ENCODE measurements at places on chromosomes 4 and X.

DNA sequence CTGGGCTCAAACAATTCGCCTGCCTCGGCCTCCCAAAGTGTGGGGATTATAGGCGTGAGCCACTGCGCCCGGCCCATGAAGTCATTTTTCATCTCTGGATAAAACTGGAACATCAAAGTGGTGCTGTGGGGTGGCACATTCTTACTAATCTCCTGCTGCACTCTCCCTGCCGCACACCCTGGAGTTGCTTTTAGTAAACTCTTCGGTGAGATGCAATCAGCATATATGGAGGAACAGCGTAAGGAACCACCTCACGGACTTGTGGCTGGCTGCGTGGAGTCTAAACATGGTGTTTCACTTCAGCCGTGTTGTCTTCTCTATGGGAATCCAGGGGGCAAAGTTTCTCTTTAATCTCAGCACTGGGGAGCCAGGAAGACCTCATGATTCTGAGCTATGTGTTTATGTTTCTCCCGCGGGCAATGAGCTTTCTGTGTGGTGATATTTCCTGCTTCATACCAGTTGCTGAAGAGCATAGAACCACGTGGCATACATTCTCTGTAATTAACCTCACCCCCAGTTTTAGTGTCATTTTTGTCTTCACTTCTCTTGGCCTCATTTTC is 2.1 kb upstream of the RHOH start:
- H3K27ac ChIP-seq: no peak overlapping the region
- H3K4me3 ChIP-seq: no peak overlapping the region
- H3K27me3 ChIP-seq: no peaks in the 10 kb centered on the region
- no peaks in the 10 kb centered on the region for H3K4me1 ChIP-seq

DNA sequence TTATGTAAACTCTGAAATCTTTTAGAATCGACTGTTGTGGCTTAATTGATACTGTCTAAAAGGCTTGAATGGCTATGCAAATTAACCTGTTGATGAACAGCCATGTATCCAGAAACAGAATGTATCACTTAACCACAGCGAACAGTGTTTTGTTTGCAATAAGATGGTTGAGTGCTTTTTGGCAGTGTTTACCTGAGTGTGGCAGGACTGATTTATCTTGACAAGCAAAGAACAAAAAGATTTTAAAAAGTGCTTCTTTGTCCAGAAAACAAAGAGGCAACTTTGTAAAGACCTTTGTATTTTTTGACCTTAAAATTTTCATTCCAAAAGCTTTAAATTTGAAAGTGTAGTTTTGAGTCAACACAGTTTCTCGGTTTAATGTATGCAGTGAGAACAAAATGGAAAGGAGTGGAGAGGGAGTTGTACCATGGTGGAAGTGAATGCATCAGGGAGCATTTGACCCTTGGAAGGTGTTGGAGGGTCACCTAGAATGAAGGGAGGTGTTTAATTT is 18.0 kb downstream of the ARHGAP10 start:
- no peaks in the 10 kb centered on the region for H3K36me3 ChIP-seq
- no peak overlapping the region for H3K4me3 ChIP-seq
- DNase-seq: no peak

DNA sequence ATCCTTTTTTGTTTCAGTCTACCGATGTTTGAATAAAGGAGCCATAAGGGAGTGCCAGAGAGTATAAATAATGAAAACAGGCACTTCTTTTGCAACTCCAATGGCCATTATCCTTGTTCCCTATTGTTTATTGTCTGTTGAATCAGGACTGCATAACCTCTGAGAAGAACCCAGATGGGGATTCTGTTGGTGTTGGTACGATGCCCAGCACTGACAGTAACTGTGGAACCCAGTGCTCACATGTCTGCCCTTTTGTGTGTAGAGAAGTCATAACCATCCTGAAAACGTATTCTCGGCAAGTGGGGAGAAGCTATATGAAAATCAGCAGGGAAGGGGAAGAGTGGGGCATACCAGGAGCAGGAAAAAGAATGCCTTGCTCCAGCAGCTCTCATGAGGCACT is 195.1 kb upstream of the EDNRA start:
- H3K4me1 ChIP-seq: no peaks in the 10 kb centered on the region
- H3K4me3 ChIP-seq: no peak overlapping the region
- no peak for DNase-seq
- no peaks in the 10 kb centered on the region for H3K27me3 ChIP-seq
- no peak overlapping the region for H3K27ac ChIP-seq

- no peak overlapping the region for H3K4me3 ChIP-seq
- DNase-seq: no peak
- H3K27ac ChIP-seq: no peak overlapping the region
- H3K36me3 ChIP-seq: no peaks in the 10 kb centered on the region
These were observed 20.4 kb upstream of the FRMPD3 start for GRCh38 chrX:107429090-107429489.

GRCh38 chr4:1777822-1778641 is 15.1 kb upstream of the FGFR3 start:
- no peak for DNase-seq
- no peaks in the 10 kb centered on the region for H3K36me3 ChIP-seq
- no peak overlapping the region for H3K27ac ChIP-seq
- H3K4me1 ChIP-seq: no peaks in the 10 kb centered on the region

GRCh38 chrX:43595931-43596330 is 60.2 kb upstream of the MAOA start:
- no peak for DNase-seq
- H3K4me1 ChIP-seq: no peaks in the 10 kb centered on the region
- no peak overlapping the region for H3K27ac ChIP-seq
- no peaks in the 10 kb centered on the region for H3K27me3 ChIP-seq
- H3K4me3 ChIP-seq: no peak overlapping the region

DNA sequence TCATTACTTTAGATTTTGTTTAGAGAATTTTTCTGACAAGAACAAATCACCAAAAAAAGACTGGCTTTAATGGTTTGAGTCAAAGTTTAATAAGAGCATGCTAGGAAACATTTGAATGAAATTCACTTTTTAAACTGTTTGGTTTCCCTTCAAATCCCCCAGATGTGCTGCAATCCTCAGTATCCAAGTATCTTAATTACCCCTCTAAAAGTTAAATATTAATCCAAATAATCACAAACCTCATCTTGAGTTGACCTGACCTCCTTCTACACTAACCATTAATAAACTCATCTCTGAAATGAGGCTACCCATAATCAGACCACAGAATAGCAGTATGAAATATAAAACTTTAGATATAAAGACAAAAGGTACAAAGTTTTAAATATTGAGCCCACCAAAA is 10.1 kb downstream of the DHX15 start:
- H3K4me3 ChIP-seq: no peak overlapping the region
- peaks cover 26% of the 10 kb centered on the region for H3K36me3 ChIP-seq
- DNase-seq: no peak
- no peaks in the 10 kb centered on the region for H3K27me3 ChIP-seq
